Type B pancreatic cell (in vitro differentiated cells): ENCODE measurements at places on chromosomes 4 and X.

GRCh38 chrX:74923942-74924448 lies 1.3 kb downstream of the NEXMIF start:
- no peak for DNase-seq
- no peaks in the 10 kb centered on the region for H3K36me3 ChIP-seq
- no peaks in the 10 kb centered on the region for H3K4me1 ChIP-seq
- peak overlapping the region; percentile 67 for H3K4me3 ChIP-seq
- H3K27me3 ChIP-seq, result peaks cover 43% of the 10 kb centered on the region
- no peak overlapping the region for H3K27ac ChIP-seq

GRCh38 chrX:19708683-19709082 lies 178.7 kb downstream of the SH3KBP1 start:
- DNase-seq, result no peak
- H3K27ac ChIP-seq, result no peak overlapping the region
- no peaks in the 10 kb centered on the region for H3K36me3 ChIP-seq
- no peak overlapping the region for H3K4me3 ChIP-seq

GRCh38 chrX:37347420-37347819 lies 1.7 kb upstream of the PRRG1 start:
- no peak overlapping the region for H3K27ac ChIP-seq
- H3K4me3 ChIP-seq, result no peak overlapping the region
- DNase-seq, result no peak
- no peaks in the 10 kb centered on the region for H3K27me3 ChIP-seq

DNA sequence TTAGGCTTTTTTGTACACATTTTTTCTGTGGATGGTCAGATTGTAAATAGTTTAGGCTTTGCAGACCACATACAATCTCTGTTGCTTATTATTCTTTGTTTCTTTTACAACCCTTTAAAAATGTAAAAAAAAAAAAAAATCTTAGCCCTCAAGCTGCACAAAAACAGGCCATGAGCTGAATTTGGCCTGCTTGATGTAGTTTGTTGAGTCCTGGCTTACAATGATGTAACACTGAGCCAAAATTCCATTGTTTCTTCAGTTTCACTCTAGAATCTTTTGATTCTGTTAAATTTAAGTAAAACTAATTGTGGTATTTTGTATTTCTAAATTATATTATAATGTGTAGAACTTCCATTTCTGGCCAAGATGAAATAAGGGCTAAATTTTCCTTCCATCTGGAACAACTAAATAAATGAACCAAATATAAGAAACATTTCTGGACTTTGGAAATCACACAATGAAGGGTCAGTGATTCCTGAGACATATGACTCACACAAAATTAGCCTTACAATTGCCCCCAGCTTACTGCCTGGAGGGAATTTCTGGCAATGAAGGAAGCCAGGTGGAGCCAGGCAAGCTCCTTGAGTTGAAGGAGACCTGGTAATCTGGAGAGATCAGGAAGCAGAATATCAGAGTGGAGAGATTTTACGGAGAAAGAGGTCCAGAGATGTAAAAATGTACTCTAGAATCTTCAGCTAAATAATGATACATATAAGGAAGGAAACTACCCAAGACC lies 29.8 kb downstream of the IQCM start:
- peaks cover 7% of the 10 kb centered on the region for H3K27me3 ChIP-seq
- H3K4me1 ChIP-seq, result no peaks in the 10 kb centered on the region
- no peak for DNase-seq

DNA sequence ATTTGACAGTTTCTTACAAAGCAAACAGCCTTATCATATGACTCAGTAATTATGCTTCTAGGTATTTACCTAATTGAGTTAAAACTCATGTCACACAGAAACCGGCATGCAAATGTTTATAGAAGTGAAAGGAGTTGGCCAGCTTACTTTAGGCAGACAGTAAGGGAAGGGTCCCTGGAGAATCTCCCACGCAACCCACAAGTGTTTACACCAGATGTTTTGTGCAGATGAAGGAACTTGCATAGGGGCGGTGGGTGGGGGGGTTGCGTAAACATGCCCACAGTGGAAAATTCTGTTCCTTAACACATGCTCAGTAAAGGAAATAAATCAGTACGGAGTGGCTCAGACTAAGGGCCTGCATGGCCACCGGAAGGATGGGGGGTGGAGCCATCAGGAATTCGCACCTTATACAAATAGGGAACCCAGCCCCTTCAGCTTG lies 330.5 kb upstream of the AADAT start:
- DNase-seq, result no peak
- H3K4me1 ChIP-seq, result no peaks in the 10 kb centered on the region
- no peaks in the 10 kb centered on the region for H3K27me3 ChIP-seq
- no peak overlapping the region for H3K4me3 ChIP-seq
- no peak overlapping the region for H3K27ac ChIP-seq

- H3K36me3 ChIP-seq, result peaks cover 17% of the 10 kb centered on the region
- peak overlapping the region; percentile 3 for H3K27ac ChIP-seq
- peaks cover 5% of the 10 kb centered on the region for H3K4me1 ChIP-seq
- H3K27me3 ChIP-seq, result no peaks in the 10 kb centered on the region
These were observed 10.7 kb downstream of the MED12 start for GRCh38 chrX:71128915-71129765.

DNA sequence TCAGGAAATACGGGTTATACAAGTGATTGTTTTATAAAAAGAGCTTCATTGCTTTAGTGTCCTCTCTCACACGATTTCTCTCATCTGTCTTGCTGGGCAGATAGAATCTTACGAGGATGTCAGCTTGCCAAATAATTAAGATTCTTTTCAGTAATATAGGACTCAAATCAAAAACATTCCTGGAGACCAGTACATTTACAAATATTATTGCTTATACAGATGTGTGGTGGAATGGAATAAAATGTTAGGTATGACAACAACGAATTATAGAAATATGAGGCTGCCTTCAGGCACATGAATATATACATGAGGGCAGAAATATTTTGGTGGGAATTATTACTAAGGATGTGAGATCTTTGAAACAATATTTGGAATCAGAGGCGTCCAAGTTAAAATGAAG lies 88.9 kb downstream of the GC start:
- no peaks in the 10 kb centered on the region for H3K36me3 ChIP-seq
- no peaks in the 10 kb centered on the region for H3K27me3 ChIP-seq
- H3K4me1 ChIP-seq, result no peaks in the 10 kb centered on the region
- no peak overlapping the region for H3K4me3 ChIP-seq
- no peak for DNase-seq

DNA sequence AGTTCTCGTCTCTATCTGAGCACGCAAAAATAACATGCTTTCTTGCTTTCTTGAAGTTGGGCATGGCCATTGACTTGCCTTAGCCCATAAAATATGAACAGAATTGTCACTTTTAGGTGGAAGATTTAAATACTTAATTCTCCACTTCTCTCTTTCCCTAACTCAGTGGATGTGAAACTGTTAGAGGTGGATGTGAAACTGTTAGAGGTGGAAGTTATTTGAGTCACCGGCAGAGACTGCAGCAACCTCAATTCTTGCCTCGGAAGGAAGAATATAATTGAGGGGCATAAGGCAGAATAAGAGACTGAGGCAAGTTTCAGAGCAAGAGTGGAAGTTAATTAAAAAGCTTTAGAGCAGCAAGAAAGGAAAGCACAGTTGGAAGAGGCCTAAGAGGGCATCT lies 2.8 kb upstream of the PARM1 start:
- no peaks in the 10 kb centered on the region for H3K36me3 ChIP-seq
- H3K27ac ChIP-seq, result no peak overlapping the region

GRCh38 chr4:37455301-37456131 lies 211.0 kb downstream of the NWD2 start:
- peaks cover 12% of the 10 kb centered on the region for H3K27me3 ChIP-seq
- no peak for DNase-seq
- peak overlapping the region; percentile 88 for H3K4me3 ChIP-seq

DNA sequence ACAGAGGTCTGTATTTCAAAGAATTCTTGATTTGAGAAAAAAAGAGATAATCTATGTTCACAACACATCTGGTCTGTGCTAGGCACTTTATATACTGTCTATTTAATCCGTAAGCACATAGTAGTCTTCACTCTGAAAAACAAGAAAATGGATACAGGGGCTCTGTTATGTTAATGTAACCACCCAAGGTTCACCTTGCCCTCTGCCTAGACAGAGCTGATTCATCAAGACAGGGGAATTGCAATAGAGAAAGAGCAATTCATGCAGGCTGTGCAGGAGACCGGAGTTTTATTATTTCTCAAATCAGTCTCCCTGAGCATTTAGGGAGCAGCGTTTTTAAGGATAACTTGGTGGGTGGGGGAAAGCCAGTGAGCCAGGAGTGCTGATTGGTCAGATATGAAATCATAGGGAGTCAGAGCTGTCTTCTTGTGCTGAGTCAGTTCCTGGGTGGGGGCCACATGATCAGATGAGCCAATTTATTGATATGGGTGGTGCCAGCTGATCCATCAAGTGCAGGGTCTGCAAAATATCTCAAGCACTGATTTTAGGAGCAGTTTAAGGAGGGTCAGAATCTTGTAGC lies 92.9 kb upstream of the TNIP3 start:
- H3K36me3 ChIP-seq, result no peaks in the 10 kb centered on the region
- no peak overlapping the region for H3K27ac ChIP-seq
- H3K4me3 ChIP-seq, result no peak overlapping the region
- H3K27me3 ChIP-seq, result peaks cover 5% of the 10 kb centered on the region
- no peak for DNase-seq
- peaks cover 8% of the 10 kb centered on the region for H3K4me1 ChIP-seq

DNA sequence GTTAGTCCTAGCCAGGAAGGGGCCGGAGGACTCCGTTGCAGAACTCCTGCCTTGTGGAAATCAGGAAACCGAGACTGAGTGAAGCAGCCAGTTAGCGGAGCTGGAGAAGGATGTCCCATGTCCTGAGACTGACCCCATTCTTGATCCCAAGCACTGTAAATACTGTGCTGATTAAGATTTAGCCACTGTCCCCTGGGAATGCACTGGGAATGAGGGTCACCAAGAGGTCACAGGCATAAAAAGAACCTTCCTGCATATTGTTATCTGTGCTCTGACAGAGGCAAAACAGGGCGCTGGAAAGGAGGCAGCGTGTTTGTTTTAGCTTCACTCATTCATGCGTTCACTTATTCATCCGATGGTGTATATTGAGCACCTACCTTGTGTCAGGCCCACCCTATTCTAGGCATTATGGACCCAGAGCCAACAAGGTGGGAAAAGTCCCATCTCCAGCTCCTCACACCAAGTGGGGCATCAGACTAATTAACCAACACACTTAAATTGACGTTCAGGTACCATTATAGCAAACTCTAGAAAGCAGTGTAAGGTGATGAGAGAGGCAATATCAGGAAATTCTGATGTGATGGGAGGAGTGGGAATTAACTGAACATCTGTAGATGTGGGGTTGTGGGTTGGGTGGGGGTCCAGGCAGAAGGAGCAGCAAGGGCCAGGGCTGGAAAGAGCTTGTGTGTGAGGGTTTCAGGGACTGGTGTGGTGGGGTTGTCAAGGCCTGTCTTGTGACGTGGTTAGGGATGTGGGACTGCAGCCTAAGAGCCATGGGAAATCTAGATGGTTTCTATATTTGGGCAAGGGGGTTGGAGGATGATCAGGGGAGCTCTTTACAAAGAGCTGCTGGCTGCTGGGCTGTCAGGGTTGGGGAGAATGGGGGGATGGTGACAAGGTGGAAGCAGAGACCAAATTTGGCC lies 10.6 kb upstream of the SLC2A9 start:
- H3K36me3 ChIP-seq, result no peaks in the 10 kb centered on the region
- no peak for DNase-seq
- H3K4me1 ChIP-seq, result peaks cover 38% of the 10 kb centered on the region
- H3K27ac ChIP-seq, result peak overlapping the region; percentile 46
- peak overlapping the region; percentile 36 for H3K4me3 ChIP-seq

DNA sequence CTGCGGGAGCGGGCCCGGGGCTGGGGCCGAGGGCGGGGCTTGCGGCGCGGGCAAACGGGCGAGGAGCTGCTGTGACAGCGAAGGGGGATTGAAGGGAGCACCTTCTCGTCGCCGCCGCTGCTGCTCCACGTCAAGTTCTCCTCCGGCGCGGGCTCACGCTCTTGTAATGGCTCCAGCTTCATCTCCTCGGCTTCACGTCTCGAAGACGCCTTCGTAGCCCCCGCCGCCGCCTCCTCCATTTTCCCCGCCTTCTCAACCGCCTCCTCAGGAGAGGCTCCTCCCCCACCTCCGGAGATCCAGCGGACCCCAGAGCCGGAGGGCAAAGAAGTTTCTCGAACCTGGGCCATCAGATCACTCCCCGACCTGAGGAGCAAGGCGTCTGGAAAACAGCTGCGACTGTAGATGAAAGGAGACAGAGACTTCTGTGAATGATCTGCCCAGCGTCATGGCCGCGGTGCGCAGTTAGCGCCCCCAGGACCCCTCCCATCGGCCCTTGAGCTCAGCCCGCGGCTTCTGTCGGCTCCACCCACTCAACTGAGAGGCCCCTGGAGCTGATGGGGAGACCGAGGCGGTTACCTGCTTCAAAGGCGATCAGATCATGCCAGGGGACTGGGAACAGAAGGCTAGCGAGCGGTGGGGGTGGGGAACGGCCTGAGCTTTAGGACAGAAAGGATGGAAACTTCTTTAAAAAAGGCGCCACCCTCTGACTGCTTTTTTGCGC lies 895 bp downstream of the USP51 start:
- H3K27ac ChIP-seq, result peak overlapping the region; percentile 92
- H3K4me1 ChIP-seq, result peaks cover 6% of the 10 kb centered on the region
- no peak for DNase-seq
- peak overlapping the region; percentile 95 for H3K4me3 ChIP-seq
- no peaks in the 10 kb centered on the region for H3K27me3 ChIP-seq

DNA sequence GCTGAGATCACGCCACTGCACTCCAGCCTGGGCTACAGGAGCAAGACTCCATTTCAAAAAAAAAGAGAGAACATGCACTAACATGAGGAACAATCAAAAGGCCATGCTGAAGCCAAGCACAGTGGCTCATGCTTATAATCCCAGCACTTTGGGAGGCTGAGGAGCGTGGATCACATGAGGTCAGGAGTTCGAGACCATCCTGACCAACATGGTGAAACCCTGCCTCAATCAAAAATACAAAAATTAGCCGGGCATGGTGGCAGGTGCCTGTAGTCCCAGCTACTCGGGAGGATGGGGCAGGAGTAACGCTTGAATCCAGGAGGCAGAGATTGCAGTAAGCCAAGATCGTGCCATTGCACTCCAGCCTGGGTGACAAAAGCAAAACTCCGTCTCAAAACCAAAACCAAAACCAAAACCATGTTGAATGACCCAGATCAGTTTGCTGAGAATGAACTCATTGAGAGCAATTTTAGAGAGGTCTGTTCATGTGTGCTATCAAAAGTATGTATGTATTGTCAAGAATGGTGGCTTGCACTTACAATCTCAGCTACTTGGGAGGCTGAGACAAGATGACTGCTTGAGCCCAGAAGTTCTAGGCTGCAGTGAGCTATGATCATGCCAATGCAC lies 44.8 kb downstream of the PDS5A start:
- no peak overlapping the region for H3K4me3 ChIP-seq
- peak; percentile 25 for DNase-seq
- H3K27ac ChIP-seq, result peak overlapping the region; percentile 50

DNA sequence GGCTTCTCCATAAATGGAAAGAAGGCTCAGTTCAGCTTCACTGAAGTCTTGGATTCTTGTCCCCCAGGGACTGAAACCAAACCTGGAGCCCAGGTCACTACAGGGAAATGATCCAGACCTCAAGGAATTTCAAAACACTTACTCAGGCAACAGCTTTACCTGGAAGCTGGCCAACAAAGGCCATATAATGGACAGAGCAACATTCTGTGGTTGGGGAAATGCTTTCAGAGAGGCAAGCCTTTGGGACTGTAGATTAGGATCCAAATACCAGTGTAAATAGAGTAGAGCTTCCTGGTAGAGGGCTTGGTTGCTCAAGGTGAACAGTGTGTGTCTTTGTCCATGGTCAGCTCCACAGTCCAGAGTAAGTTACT lies 57.0 kb upstream of the PROM1 start:
- no peaks in the 10 kb centered on the region for H3K27me3 ChIP-seq
- peak overlapping the region; percentile 62 for H3K27ac ChIP-seq
- DNase-seq, result no peak
- peaks cover 3% of the 10 kb centered on the region for H3K36me3 ChIP-seq
